ENCODE measurements at places on chromosomes 7 and 10. TPM values are rescaled to one million over a fixed set of nuclear protein-coding genes. Genes with fewer than 3 reads are reported as not detected.

The MMD2 gene
- total RNA-seq: not detected

The EPO gene
- not detected for total RNA-seq

The HMX2 gene
- total RNA-seq: not detected

The GPR26 gene
- total RNA-seq: not detected

The GDF10 gene
- not detected for total RNA-seq

The STYXL1 gene
- total RNA-seq: 16.8 TPM

The PRR15 gene
- not detected for total RNA-seq

The IGFBP1 gene
- not detected for total RNA-seq

The RNF133 gene
- total RNA-seq: not detected

The FRMD4A gene
- 2.4 TPM for total RNA-seq

The DNTT gene
- not detected for total RNA-seq

The TRPV6 gene
- total RNA-seq: not detected

The PRLHR gene
- not detected for total RNA-seq

The SGCE gene
- total RNA-seq: 1.5 TPM

The STRIP2 gene
- 1.7 TPM for total RNA-seq

The ACSM6 gene
- total RNA-seq: not detected

The ABCB4 gene
- total RNA-seq: not detected

The PCLO gene
- total RNA-seq: not detected

The TCERG1L gene
- not detected for total RNA-seq

The LEP gene
- not detected for total RNA-seq

The FRMPD2 gene
- total RNA-seq: not detected

The HOXA3 gene
- total RNA-seq: not detected

The FAM237B gene
- not detected for total RNA-seq

The NRP1 gene
- not detected for total RNA-seq

The AS3MT gene
- 0.37 TPM for total RNA-seq

The CARD11 gene
- 118 TPM for total RNA-seq

The BMI1 gene
- total RNA-seq: 35.3 TPM

The CCDC6 gene
- total RNA-seq: 24.8 TPM

The MAGI2 gene
- not detected for total RNA-seq

The NEUROG3 gene
- total RNA-seq: not detected

The RBP3 gene
- not detected for total RNA-seq

The LBX1 gene
- not detected for total RNA-seq

The MMRN2 gene
- total RNA-seq: 0.17 TPM

The KMT2C gene
- total RNA-seq: 160 TPM

The ZCCHC24 gene
- 1.8 TPM for total RNA-seq

Data from CD4-positive, CD25-positive, alpha-beta regulatory T cell (primary cell).